ENCODE measurements at places on chromosomes 2 and 18.

DNA sequence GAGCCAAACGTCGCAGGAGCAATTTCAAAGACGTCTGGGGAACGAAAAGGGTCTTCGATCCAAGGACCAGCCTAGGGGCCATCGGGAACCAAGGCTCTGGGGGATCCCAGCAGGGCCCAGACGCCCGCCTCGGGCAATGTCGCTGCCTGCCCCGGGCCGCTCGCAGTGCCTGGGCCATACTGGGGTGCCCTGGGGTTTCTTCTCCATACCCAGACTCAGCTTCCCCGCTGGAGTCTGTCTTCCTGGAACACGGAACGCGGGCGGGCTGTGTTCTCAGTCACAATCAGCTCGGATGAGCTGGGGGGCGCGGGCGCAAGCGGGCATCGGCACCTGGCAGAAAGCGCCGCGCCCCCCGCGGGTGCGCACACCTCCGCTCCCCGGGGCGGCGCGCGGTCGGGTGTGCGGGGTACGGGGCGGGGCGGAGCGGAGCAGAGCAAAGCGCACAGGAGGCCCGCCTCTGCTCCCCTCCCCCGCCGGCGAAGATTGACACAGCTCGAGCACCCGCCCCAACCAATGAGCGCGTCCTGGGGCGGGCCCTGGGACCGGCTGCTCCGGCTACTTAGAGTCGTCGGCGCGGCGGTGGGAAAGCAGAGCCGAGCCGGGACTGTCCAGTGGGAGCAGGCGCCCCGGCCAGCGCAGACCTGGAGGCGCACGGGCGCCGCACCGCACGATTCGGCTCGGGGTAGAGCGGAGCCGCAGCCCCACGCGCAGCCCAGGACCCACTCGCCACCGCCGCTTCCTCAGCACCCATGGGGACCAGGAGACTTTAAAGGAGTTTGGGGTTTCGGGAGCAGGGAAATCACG, at the start of gene LRATD1:
Gene LRATD1, plus strand, starts transcription at position 585 of the 804 bp plus-strand sequence. CDS start 1,263 bp downstream, outside the sequence.
- no peak for DNase-seq

DNA sequence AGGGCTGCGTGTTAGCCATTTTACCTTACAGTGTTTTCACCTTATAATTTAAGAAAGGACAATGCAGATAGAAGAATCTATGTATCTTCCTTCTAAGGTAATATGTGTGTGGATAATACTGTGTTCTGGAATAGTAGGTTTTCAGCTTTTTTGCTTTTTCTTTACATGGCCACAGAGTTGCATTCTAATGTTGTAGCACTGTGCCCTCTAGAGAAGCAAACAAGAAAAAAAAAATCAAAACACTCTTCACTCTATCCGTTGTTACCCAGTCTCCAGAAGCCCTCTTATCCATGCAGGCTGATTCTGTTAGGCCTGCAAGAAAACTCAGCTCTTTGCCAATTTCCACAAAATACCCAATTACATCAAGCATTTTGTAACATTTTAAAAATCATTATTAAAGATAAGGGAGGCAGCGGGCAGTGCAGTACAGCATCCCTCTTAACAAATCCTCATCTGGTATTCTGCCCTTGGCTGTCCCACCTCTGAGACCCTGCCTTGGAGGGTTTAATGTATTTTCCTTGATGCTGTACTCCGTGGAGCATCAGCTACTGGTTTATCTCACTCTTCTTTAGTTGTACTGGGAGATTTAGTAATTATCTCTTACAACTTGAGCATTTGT, 41.8 kb downstream of the CDH7 start:
- DNase-seq, result no peak

DNA sequence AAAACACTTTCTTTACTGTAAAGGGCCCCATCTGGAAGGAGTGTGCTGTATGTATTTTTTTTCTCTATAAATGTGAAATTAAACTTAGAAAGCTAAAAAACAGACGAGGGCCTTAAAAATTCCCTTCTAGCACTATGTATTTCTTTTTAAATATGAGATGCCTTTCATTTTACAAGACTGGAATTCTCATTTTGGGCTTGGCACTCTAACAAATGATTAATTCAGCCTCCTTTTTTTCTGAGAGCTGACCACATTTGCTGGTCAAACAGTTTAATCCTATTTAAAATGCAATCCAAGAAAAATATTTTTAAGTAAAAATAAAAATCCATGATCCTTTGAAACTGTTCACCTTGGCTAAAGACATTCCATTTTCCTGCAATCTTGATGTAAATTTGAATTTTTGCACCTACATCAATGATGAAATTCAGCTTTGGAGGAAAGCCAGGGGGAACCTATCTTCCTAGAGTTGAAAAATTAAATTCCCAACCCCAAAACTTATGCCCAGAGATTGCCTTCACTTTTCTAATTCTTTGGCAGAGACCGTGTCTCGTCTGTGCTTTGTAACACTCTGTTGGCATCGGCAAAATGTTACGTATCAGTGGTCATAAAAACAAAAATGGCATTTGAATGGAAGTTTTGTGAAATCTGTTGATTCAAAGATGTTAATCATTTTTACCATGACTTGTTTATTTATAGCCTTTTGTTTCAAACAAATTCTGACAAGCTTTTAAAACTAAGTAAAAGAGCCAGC, 284.5 kb downstream of the ZNF521 start:
- no peak for DNase-seq

- DNase-seq, result no peak
Observed at GRCh38 chr2:42812899-42813479, 20.6 kb upstream of the HAAO start.

GRCh38 chr18:75207310-75208154, 1.4 kb downstream of the PTGR3 start:
- no peak for DNase-seq

DNA sequence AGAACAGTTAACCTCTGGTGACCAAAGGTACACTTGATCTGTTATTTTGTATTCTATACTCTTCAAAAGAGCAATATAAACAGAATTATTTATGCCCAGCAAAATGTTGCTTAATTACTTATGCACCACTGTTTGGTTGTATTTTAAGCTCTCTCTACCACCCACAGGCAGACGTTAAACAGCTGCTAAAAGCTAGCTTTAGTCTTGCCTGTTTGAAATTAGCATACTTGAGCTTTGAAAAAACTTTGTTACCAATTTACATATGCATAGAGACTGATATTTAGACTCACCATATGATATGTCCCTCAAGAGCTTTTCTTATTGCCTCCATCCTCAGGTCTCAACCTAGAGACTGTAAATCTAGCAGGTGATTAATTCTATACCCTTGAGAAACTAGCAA, 426.9 kb downstream of the NR4A2 start:
- no peak for DNase-seq

DNA sequence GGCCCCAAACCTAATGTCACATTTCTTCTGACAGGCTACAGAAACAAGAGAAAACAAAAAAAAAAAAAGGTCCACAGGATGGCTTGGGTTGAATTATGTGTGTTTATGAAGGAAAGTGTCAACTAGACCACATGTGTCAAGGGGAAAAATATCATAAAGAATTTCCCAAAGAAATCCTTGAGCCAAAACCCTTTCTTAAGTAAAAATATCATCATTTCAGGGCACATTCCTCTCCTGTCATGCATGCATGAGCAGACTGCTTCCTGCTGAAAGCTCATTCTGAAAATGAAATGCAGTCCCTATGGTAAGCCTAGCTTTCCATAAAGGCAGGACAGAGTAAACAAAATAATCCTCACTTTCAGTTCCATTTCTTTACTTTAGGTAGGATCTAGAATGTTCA, 85.7 kb upstream of the RBBP8 start:
- no peak for DNase-seq

- DNase-seq, result no peak
Observed at GRCh38 chr18:37138456-37138855, 309.5 kb downstream of the KIAA1328 start.

DNA sequence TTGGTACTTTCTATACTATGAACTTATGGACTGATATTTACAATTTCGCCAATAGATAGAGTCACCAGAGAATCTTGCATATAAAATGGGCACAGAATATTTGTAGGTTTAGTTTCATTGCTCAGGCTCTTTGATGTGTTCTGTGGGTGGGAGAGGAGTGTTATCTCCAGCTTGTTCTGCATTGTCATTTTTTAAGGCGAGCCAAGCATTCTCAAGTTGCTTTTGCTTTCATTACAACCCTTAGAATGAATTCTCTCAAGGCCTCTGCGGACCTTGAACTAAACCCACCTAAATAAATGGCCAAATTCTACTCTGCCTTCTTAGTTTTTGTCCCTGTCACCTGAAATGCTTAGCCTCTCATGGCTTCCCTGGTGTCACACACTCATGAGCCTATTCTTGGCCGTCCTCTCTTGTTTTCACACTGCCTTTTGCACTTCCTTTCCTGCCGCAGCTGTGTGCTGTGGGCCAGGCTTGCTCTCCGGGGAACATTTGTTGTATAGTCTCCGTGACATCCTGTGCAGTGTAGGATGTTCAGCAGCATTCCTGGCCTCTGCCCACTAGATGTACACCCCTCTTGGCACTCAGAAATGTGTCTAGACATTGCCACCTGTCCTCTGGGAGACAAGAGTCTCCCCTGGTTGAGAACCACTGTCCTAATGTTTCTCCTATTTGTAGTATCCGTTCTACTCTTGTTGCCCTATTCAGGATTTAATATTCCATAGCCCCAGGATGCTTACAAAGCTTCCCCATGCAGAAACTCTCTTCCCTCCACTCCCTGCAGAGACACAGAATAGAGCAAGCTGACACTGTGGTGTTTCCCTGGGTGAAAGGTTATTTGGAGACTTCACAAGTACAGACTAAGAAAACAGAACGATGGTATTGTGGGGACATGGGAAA, 255.6 kb downstream of the PTPRM start:
- DNase-seq, result no peak

DNA sequence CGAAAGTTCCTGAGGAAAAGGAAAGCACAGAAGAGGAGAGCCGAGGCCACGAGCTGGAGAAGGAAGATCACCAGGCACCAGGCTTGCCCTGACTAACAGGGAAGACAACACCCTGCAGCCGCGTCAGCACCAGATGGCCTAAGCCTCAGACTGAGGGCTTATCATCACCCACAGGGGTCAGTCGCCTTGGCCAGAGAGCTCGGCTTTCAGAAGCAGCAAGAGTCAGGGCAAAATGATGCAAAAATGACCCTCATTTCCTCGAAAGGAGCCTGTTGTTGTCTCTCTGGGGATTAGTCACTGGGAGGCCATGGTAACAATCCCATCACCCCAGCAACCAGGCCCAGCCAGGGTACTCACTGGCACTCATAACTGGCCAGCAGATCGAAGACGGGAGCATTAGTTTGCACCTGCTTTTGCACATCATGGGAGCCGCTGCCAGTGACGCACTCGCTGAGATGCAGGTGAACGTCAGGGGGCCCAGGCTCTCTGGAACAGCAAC, 42.7 kb upstream of the ZFP36L2 start:
- no peak for DNase-seq

DNA sequence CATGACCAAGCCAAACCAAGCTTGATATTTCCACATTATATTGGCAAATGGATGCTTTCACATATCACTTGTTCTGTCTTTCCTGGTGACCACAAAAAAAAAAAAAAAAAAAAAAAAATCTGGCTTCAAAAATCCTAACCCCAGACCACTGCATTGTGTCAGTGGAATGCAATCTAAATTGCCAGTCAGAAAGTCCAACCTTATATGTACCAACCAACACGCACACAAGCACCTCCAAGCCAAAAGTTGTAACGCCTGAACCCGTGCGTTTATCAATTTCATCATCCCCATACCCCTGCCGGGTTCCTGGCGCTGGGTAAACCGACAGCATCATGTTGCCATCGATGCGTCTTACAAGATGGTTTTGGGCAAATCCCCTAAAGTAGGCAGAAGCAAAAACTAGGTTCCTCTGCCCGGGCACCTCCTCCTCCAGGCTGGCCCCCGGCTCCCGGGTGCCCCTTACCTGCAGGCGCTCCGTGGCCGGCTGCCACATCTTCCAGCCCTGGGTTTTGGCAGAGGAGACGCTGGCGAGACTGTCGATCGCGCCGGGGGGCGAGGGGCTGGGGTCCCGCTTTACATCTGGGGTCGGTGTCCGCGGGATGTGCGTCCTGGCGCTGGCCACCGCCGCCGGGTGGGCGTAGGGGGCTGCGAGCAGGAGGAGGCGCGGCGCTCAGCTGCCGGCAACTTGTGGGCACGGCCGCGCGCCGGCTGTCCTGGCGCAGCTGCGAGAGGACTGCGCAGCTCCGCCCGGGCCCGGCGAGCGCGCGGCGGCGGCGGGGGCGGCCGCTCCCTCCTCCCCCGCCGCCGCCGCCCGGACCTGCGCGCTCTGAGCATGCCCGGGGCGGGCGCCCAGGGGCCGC, at the start of gene PID1:
Gene PID1, minus strand, starts transcription at position 737 of the 860 bp plus-strand sequence. Its CDS starts 244 bp downstream, at position 493.
- DNase-seq, result no peak

GRCh38 chr2:42762155-42762554, 1.8 kb downstream of the OXER1 start:
- no peak for DNase-seq

GRCh38 chr2:19473350-19473749, 114.9 kb upstream of the OSR1 start:
- no peak for DNase-seq

DNA sequence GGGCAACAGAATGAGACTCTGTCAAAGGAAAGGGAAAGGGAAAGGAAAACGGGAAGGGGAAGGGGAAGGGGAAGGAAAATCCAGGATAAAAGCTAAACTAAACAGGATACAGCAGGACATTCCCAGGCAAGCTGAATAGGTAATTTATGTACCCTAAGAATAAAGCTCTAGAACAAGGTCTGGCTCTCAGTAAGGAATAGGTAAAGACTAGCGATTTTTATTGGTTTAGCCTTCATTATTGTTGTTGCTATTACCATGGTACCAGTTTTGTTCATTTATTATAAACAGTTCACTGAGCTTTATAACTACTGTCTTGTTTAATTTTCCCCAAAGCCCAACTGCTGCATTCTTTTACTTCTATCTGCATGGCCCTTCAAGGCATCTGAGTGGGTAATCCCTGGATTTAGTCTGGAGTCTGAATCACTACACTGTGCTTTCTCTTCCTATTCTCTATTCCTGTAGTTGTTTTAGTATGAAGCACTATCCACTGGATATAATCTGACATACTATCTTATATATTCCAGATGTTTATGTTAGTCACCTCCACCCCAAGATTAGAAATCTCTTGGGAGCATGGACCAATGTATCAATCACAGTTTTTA, 127.1 kb upstream of the TANK start:
- DNase-seq, result no peak

DNA sequence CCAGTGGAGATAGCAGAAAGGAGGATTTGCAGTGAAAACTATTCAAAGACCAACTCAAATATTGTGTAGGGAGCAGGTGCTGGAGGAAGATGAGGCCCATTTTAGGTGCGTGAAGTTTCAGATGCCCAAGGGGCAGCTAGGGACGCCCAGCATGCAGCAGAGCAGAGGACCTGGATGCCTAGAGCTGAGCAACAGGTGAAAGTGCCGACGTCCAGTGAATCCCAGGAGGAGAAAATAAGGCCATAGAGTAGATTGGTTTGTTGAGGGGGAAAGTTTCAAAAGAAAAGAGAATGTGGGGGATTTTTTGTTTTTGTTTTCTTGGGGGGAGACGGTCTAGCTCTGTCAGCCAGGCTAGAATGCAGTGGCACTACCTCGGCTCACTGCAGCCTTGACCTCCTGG, 53.1 kb downstream of the OSBPL1A start:
- no peak for DNase-seq

DNA sequence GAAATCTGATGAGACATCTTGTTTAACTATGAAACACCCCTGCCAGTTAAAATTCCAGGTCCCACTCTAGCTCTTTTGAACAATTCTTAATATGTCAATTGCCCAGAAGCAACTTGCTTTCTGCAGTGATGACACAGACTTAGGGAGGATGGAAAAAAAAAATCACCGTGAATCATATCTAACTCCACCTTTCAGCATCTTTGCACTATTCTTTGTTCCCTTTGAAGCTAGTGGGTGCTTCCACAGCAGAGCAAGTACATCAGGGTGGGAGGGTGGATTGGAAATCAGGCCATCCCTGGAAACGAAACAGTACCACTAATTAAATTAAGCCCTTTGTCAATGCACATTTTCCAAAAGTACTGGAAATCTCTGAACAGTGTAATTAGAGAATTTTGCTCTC, 324.3 kb upstream of the MEIS1 start:
- no peak for DNase-seq
